ENCODE measurements at places on chromosomes 2 and 18.

DNA sequence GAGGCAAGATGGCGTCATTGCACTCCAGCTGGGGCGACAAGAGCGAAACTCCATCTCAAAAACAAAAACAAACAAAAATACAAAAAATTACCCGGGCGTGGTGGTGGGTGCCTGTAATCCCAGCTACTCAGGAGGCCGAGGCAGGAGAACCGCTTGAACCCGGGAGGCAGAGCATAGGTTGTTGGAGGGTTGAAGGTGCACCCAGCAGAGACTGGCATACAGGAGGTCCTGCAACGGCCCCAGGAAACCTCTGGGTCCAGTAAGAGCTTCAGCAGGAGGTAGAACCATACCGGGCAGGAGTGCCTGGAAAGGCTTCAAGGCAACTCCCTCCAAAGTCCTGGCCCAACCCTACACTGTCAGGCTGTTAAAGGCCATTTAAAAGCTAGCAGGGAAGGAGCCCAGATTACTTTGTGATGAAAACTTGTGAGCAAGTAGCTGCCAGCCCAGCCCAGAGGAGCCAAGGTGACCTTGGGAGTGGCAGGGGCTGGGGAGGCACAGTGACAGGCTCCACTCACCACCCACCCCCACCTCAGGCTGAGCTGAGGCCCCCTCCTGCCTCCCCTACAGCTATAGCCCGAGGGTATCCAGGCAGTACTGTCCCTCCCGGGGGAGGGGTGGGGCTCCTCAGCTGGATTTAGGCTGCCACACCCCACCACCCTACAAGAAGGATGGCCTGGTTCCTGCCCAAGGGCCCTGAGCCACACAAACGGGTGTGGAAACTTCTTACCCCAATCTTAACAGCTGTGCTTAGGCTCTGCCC lies 28.1 kb downstream of the TFCP2L1 start:
- no peak for DNase-seq

DNA sequence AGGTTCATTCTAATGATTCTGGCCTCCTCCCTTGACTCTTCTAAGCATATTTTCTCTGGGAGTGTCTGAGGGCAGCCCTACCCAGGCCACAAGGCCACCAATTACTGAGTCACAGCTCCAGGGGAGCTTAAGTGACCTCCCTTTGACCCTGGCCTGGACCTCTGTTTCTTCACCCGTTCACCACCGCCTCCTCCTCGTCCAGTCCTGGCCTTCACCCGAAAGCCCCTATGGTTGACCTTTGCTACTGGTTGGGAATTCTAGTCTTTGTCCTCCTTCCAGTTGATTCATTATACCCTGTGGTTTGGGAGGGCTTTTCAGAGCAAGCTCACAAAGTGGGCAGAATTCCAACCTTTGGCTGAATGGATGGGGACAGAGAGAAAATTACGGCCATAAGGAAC lies 72.6 kb downstream of the NRP2 start:
- no peak for DNase-seq

DNA sequence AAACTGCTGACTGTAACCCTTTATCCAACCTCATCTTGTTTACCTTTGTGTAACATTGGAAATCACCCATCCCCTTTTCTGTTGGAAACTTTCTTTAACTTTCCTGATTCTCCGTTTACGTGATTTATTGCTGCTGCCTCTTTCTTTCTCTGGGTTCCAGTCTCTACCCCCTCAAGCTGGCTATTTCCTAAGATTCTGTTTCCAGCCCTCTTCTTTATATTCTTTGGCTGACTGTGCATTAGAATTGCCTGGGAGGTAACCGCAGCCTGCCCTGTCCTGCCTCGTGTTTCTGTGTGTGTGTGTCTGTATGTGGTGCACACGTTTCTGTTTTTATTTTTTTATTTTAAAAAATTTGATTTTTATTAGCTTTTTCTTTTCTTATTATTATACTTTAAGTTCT lies 229.2 kb downstream of the PLCL1 start:
- no peak for DNase-seq

DNA sequence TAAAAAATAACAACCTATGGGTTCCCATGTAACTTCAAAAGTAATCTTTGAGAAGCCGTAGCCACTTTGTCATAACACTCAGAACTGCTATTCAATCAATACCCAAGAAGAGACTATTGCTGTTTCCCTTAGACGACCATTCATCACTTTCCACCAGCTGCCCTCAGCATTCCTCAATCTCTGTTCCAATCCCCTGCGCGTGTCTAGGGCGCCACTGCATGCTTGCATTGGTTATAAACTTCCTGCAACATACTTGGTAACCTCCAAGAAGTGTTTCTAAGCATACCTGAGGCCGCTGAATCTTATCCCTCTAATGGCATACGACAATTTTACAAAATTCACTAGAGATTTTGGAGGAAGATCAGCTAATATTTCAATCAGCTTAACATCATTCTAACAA lies 134.2 kb downstream of the LAMA1 start:
- no peak for DNase-seq

DNA sequence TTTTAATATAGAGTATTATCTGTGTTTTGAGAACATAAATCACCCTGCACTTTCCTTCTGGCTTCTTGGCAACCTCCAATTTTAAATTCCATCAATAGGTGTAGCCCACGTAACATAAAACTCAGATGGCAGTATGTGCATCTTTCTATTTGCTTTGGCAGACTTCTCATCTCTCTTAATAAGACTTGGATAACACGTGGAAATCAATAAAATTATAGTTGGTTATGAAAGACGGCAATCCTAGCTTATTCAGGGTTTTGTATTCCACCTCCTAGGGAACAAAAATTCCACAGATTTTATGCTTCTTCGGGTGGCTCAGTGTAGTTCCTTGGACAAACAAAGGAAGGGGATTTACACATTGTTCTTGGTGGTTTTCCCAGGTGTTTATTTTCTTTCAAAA lies 299.3 kb downstream of the RND3 start:
- no peak for DNase-seq

DNA sequence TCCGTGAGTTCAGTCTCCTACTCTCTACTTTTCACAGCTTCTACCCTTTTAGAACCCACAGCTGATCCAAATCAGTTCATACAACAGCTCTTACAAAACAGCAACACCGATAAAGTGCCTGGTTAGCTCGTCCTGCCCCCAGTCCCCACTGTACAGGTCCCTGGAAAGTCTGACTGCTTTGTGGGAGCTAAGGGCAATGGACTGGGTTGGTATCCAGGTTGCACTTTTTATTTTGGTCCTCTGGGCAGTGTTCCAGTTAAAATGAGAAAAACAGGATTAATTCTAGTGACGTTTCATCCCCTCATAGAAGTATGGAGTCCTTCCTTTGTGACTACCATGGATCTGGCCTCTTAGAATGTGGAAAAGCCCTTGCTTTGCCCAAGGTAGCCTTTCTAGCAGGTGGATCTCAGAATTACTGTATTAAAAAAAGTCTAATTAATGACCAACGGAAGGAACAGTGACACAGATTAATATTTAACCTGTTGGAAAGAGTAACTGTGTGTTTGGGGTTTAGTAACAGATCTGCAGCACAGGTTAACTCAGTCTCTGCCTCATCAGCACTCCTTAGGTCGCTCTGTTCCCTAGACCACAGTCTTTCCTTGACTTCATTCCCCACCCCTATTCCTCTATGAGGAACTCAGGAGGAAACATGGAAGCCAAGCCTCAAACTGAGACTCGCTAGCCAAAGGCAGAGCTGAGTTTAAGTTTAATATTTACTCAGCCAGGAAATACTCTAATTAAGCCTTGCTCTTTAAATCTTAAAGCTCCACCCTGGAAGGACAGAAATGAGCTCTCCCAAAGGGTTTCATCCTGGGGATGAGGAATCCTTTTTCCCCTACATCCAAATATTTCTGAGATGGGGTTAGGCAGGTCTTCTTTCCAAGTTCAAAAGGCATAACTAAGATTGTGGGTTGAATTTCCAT lies 52.8 kb upstream of the ITGA6 start:
- DNase-seq: no peak

GRCh38 chr2:64753399-64753798 lies 99.7 kb upstream of the SERTAD2 start:
- no peak for DNase-seq

GRCh38 chr2:96145848-96146152 lies 560 bp upstream of the DUSP2 start:
- no peak for DNase-seq

- DNase-seq: peak; percentile 24
Observed at GRCh38 chr2:79899196-79899595, 386.3 kb downstream of the CTNNA2 start.

GRCh38 chr2:176383836-176384442 lies 114.7 kb downstream of the MTX2 start:
- no peak for DNase-seq

GRCh38 chr18:42929857-42930256 lies 185.6 kb downstream of the RIT2 start:
- DNase-seq: no peak

DNA sequence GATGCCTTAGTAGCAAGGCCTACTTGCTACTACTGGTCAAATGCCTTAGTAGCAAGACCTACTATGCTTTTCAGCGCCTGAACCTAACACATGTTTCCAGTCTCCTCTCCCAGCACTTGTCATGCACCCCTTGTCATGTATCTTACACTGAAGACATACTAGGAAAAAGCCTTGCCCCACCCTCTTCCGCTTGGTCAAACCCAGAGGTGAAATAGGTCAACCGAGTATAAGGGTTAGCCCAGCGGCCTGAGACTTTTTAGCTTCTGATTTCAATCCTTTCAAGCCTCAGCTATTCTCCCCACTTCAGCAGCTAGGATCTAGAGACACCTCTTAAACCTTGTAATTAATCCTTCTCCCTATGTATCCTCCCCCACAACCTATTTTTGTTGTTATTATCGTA lies 73.3 kb downstream of the UPP2 start:
- no peak for DNase-seq

GRCh38 chr2:221360742-221361141 lies 211.4 kb downstream of the EPHA4 start:
- DNase-seq: no peak

GRCh38 chr18:7571626-7572025 lies 4.5 kb downstream of the PTPRM start:
- no peak for DNase-seq

DNA sequence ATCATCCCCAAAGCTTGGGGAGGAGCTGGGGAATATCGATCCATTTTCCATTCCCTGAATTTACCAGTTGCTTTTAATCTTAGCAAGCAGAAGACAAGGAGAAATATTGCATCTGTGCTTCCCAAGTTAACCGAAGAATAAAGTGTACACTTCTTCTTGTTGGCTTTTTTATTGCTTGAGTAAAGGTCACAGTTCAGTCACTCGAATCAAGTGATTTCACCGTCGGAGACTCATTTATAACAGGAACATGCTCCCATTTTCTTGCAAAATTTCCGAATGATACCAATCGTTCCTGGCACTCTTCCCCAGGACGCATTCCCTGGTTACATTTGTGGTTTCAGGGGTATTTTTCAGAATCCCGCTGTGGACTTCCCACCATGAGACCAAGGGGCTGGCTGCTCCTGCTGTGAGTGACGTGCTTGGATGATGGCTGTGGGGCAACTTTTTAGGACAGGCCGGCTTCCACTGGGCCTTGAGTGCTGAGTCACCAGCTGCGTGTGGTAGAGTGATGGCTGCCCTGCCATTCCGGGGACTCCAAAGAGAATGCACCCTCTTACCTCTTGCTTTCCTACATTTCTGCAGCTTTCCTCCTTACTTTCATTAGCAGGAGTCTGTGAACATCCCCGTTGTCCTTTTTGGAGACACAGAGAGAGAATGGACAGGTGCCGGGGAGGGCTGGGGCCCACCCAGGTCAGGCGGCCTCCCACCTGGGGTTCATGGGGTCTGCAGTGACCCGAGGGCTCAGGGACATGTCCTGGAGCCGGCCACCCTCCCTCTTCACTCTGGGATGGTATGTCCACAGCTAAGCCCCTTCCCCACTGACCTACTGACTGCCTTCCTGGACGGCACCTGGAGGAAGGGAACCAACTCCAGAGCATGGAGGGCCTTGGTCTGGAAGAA lies 60.7 kb upstream of the HDAC4 start:
- DNase-seq: no peak

- no peak for DNase-seq
Observed at GRCh38 chr2:8408560-8409460, 273.0 kb upstream of the ID2 start.

GRCh38 chr2:908568-908967 lies 42.1 kb upstream of the SNTG2 start:
- no peak for DNase-seq

- peak; percentile 83 for DNase-seq
Observed at GRCh38 chr2:170180031-170180566, 2.2 kb downstream of the MYO3B start.

- no peak for DNase-seq
Observed at GRCh38 chr2:84914334-84914733, 8.9 kb downstream of the TMSB10 start.

DNA sequence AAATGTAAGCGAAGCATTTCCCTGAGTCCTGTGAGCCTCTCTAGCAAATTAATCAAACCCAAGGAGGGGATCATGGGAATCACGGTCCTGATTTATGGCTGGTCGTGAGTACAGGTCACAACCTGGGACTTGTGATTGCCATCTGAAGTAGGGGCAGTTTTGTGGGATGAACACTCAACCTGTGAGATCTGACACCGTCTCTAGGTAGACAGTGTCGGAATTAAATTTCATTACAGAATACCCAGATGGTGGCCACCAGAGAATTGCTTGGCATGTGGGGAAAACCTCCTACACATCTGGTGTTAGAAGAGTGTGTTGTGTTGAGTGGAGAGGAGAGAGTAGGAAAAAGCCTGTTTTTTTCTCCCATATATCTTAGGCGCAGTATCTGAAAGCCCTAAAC lies 12.5 kb downstream of the CAPN14 start:
- no peak for DNase-seq

DNA sequence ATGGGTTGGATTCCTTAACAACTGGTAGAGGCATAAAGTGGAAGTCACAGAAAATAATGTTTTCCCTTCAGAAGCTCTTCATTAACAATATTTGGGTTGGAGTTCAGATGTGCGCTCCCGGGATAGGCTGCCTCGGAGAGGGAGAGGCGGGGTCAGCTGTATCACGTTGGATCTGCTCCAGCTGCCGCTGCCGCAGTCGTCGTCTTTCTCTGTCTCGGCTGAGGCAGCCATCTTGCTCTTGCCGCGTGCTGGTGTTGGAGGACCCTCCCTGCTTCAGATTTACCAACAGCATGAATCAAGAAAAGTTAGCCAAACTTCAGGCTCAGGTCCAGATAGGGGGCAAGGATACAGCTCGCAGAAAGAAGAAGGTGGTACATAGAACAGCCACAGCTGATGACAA lies 35.1 kb downstream of the TANC1 start:
- no peak for DNase-seq

Measured in NCI-H82 (cell line).